ENCODE measurements at places on chromosomes 1 and 21.
A peak's percentile ranks its signal among the peaks of the same experiment; 100 is the strongest.

DNA sequence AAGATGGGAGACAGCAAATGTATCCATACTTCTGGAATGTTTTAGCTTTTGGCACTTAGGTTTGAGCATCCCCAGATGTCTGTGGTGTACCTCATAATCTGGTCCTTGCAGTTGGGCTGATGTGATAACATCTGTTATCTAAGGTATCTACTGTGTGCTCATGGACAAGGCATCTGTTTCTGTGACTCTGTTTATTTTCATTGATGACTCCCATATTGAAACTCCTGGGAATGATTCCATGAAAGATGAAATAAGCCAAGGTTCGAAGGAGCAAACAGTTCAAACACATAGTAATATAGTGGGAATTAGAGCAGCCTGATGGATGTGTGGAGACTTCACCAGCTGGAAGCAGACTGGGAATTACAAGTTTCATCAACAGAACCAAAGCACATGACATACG is 20.7 kb upstream of the TRIM45 start:
- no peak for DNase-seq

DNA sequence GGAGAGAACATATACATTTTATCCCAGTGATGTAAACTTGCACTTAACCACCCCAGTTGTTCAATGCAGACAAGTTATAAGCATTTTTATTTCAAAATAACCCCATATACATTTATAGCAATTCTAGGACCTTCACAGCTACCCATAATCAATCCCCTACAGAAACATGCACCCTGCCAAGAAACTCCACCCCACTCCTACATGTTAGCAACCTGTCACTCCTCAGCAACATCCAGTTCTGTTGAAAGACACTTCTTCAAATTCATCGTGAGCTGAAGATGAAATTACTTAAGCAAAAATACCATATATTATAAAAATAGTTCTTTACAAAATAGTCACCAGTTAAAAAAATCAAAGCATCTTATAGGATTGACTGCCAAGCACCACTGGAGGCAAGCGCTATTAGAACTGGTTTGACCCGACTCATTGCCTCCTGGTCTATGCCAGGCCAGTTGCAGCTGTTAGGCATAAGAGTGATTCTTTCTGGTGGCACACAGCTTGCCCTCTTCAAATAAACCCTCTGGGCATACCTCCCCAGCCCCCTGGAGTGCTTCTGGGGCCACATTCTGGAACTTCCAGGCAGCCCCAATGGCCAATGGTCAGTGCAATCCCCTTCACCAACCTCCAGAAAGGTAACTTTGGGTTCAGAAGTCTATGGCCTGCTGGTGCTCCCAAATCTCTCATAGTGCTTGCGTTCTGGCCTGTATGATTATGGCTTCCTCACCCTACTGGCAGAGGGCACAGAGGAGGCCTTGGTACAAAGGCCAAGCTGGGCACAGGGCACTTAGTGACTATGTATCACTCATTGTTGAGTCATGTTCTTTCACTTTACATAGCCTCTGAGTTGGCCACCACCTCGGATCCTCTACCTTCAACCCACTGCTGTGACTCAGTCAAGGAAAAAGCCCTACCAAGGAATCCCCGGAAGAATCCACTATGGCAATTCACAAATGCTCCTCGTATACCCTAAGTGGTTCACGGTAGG is 72.2 kb upstream of the RALGPS2 start:
- no peak for DNase-seq

- no peak for DNase-seq
Measured at GRCh38 chr1:24992761-24993211, 62.7 kb upstream of the RUNX3 start.

GRCh38 chr1:1603671-1604373 is 3.9 kb upstream of the FNDC10 start:
- no peak for DNase-seq

- peak; percentile 85 for DNase-seq
Measured at GRCh38 chr1:220300442-220301121, 28.3 kb upstream of the RAB3GAP2 start.

DNA sequence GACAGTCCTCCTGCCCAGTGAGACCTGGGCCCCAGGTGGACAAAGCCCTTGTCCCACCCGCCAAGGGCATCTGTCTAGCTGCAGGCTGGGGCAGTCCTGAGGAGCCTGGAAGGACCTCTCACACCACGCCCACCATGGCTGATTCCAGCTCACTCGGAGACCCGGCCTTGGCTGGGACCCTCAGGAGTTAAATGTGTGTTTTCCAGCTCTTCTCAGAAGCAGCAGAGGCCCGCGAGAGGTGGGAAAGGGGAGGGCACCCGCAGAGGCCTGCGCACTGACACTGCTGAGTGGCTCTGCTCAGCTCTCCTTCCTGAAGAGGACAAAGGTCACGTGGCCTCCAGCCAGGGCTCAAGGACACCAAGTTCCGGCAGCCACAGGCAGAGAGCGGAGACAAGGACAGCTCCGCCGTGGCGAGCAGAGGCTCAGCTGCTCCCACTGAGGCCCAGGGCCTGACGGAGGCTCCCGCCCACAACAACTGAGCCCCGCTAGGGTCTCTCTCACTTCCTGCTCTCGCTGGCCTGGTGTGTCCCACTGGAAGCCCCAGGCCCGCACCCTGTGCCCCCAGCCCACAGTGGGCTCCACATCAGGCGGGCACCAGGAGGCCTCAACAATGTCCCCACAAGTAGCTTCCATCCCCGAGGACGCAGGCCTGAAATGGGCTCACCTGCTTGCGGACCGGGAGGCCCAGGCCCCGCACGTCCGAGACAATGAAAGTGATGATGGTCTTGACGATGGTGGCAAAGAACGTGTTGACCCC is 16.9 kb downstream of the SLC19A1 start:
- peak; percentile 64 for DNase-seq

DNA sequence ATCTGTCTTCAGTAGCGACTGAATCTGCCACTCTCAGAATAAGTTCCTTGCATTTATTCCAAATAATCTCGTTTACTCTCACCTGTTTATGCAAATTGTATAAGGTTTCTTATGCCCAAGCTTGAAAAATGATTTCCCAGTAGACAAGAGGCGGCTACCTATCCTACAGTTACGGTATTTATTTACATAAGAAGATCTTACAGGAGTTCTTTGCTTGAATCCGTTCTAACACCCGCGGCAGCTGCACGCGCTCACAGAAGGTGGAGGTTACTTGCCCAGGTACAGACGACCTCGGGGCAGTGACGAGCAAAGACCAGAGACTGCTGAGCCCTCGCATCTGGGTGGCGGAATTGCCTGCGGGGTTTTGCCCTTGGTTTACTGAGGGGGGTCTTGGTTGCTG is 79.9 kb downstream of the SKI start:
- no peak for DNase-seq

DNA sequence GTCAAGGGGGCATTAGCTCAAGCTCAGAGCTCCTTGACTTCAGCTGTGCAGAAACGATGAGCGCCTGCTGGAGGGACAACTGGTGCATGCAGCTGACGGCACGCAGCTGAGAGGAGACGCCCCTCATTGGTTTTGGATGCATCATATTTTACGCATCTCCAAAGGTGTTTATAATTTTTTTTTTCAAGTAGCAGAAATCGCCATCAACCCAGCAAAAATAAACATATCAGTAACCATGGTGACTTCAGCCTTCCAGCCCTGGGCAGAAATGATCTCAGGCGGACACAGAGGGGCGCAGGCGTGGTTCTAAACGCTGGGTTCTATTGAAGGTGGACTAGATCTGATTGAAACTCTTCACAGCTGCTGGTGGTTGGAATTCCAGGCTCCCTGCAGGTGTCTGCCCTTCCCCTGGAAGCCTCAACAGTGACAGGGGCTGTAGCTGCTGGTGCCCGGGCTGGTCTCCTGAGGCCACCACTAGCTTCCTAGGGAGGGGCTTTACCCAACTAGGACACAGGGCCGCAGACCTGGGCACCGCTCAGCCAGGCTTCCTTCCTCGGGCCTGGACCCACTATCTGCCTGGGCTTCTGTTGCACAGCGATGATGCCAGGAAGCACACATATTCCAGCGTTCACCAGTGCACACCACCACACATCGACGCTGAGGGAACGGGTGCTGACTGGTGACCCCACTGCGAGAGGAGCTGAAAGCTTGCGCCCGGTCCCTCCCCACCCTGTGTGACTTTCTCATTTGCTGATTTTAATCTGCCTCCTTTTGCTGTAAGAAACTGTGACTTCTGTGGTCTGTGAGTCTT is 63.7 kb upstream of the ABCG1 start:
- DNase-seq, result no peak

GRCh38 chr1:69569576-69570328 is 2.0 kb downstream of the LRRC7 start:
- no peak for DNase-seq

- no peak for DNase-seq
Measured at GRCh38 chr21:32207406-32207716, 71.5 kb downstream of the MIS18A start.

- DNase-seq, result no peak
Measured at GRCh38 chr1:30048905-30049304, 674.5 kb downstream of the MATN1 start.

DNA sequence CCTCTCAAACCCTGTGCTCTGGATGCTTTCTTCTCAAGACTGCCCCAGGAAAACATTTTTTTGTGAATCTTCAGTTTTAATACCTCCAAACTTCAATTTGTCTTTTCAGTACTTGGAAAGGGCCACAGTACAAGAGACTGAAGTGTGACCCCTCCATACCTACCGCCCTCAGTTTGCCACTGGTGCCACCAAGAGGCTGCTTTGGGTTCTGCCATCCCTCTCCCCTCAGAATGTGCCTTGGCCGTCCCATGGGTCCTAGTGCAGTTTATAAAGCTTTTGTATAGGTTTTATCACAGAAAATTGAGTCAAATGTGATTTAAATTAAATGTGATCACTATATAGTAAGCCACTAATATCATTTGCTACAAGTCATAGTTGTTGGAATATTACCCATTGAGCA is 60.8 kb upstream of the PGD start:
- DNase-seq, result no peak

DNA sequence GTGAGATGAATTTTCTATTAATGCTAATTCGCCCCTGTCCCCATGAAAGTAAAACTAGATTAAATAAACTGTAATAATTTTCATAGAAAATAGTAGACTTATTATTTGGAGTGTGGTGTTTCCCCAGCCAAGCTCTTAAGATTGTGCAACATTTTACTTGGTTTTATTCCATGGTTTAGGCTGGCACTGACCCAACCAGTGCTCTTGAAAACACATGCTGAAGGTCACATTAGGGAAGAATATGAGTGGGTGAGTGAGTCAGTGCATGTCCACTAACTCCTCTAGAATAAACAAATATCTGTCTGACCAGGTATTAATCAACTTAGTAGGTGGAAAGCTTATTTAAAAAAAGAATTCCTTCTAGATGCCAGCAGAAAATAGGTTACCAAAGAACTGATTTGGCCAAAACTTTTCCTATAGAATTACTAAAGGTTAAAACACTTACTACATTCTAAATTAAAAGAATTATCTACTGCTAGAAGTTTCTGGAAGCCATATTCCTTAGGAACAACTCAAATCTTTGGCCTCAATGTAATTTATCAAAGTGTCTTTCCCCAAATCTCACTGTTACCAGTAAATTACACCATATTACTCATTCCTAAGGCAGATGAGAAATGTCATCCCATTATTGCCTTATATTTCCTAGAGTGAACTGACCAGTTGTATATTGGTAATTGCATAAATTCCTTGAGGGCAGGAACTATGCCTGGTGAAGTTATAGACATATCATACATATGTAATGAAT is 89.7 kb upstream of the RGS1 start:
- peak; percentile 87 for DNase-seq

DNA sequence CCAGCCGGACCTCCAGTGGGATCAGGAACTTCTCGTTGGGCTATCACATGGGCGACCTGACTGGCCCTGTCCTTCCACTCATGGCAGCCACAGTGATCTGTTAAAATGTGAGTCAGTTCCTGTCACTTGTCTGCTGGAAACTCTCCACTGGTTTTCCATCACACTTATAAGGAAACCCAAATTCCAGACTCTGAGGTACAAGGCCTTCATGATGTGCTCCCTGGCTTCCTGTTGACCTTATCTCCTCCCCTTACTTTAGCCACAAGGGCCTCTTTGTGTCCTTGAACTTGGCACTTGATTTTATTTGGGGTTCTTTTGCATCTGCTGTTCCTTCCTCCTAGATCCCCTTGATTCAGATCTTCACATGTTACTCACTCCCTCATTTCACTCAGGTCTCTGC is 96.8 kb downstream of the TENT5C start:
- DNase-seq, result no peak

GRCh38 chr1:213491468-213491867 is 440.4 kb downstream of the RPS6KC1 start:
- DNase-seq, result no peak

DNA sequence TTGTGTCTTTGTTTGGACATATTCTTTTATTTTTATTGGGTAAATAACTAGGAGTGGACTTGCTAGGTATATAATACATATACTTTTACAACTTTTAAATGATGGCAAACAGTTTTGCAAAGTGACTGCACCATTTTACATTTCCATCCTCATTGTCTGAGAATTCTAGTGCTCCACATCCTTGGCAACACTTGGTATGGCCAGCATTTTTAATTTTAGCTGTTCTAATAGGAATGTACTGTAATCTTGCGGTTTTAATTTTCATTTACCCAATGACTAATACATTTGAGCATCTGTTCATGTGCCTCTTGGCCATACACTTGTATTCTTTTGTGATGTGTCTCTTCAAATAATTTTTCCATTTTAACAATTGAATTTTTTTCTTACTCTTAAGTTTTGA is 37.0 kb upstream of the ATP6V1G3 start:
- no peak for DNase-seq

- DNase-seq, result no peak
Measured at GRCh38 chr1:62810420-62811274, 26.7 kb downstream of the ATG4C start.

GRCh38 chr1:154556422-154556821 is 2.0 kb downstream of the UBE2Q1 start:
- DNase-seq, result no peak

GRCh38 chr1:156920233-156921052 is at the start of gene LRRC71:
Gene LRRC71, plus strand, starts transcription at chr1:156920632. Its CDS starts 172 bp downstream, at chr1:156920804.
- peak; percentile 55 for DNase-seq

DNA sequence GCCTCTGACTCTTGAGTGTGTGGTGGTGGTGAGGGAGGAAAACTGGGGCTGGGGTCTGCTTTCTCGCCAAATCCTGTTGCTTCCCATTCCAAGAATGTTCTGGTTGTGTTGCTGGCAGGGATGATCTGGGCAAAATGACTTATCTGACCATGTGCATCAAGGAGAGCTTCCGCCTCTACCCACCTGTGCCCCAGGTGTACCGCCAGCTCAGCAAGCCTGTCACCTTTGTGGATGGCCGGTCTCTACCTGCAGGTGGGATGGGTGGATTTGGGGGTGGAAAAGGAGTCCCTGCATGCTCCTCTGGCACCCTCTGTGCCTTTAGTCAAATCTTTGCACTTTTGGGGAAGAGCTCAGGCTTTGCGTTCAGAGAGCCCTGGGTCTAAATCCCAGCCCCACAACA is 18.1 kb downstream of the CYP4B1 start:
- DNase-seq, result no peak

- no peak for DNase-seq
Measured at GRCh38 chr1:94165843-94166242, 44.9 kb upstream of the ABCA4 start.

DNA sequence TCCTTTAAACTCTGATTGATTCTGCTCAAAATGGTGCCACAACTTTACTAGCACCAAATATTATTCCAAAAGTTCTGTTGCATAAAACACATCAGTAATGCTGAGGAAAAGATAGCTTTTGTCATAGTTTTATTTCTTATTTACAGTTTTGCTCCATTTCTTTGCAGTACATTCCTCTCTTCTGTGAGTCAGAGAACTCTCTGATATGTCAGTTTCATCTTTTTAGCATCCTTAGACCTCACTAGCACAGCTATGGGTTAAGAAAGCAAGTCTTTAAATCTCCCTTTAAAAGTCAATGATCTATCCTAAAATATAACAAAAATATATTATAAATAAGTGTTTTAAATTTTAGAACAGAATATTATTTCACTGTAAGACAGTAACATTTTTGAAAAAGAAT is 356.6 kb upstream of the SNX7 start:
- DNase-seq, result no peak

All from tibial artery (tissue), 4 donors.